ENCODE measurements at places on chromosomes 2 and 18.

- DNase-seq: no peak
- no peak overlapping the region for H3K27ac ChIP-seq
- H3K4me1 ChIP-seq: no peaks in the 10 kb centered on the region
Measured at GRCh38 chr2:224850081-224850480, 133.9 kb upstream of the CCDC195 start.

GRCh38 chr18:58558471-58558870, 70.4 kb downstream of the ALPK2 start:
- H3K36me3 ChIP-seq: peaks cover 52% of the 10 kb centered on the region
- peaks cover 4% of the 10 kb centered on the region for H3K4me1 ChIP-seq
- no peak for DNase-seq
- no peaks in the 10 kb centered on the region for H3K27me3 ChIP-seq
- H3K4me3 ChIP-seq: no peak overlapping the region

DNA sequence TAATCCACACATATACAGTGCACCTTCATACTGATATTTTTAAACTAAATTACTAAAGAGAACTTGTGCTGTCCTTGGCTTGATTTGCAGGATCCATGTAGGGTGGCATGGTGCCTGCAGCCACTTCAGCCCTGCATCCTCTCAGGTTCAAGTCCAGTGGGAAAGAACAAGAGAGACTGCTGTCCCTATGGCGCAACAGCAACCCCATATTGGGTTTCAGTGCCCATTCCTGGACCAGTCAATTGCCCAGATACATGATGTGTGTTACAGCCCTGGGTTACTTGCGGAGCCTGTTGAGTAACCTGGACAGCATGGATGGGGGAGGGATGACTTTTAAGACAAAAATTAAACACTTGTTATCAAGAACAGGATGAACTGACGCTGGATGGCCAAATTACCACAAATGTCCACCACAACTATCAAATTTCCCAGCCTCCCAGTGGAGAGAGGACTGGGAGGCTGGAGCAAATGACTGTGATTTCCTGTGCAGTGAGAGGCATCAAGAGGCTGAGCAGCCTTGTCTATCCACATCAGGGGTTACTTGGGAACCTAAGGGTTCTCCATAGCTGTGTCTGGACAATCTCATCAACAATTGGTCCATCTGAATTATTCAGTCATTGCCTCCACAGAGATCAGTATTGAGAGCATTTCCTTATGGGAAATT, 162.0 kb downstream of the CAPN13 start:
- peaks cover 10% of the 10 kb centered on the region for H3K36me3 ChIP-seq
- H3K4me3 ChIP-seq: no peak overlapping the region
- no peak for DNase-seq

DNA sequence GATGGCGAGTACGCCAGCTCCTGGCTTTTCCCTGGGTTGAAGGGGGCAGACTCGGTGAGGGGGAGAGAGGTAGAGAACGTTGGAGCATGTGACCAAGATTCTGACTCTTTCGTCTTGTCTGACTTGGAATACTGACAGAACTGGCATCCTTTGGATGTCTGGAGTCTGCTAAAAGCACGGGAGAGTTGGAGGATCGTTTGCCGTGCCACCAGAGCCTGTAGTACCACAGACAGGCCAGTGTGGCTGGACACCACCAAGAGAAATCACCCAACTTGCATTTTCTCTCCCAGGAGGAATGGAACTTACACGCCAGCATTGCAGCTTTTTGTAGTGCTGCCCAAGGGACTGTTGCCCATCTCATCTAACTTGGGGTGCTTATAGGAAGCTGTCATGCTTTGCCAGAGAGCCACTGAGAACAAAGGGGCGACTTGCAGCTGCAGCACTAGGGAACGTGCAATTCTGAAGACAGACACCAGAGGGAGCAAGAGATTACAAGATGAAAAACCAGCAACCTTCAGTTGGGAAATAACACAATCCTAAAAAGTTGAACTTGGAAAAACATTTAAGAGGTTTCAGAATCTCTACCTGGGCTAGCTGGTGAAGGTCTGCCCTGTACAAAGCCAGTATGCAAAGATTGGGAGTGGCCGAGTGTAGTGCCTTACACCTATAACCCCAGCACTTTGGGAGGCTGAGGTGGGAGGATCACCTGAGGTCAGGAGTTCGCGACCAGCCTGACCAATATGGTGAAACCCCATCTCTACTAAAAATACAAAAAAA, 24.1 kb downstream of the PSMG2 start:
- H3K27me3 ChIP-seq: no peaks in the 10 kb centered on the region
- no peak overlapping the region for H3K27ac ChIP-seq
- H3K4me3 ChIP-seq: no peak overlapping the region
- H3K4me1 ChIP-seq: peaks cover 26% of the 10 kb centered on the region
- peaks cover 43% of the 10 kb centered on the region for H3K36me3 ChIP-seq
- DNase-seq: peak; percentile 76

DNA sequence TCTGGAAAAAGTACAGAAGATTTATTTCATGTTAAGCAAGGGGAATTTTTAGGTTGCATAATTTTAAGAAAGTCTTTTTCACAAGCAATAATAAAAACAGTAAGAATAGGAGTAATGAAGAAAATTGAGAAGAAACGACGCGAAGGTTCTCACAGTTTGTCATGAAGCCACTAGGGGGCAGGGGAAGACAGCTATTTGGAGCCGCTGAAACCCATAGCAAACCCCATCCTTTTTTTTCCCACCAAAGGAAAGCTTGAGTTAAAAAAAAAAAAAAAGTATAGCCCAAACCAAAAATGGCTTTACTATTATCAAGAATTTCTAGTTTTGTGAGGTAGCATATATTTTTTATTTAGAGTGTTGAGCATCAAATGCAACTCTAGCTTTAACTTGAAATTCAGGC, 300.9 kb downstream of the PHLPP1 start:
- H3K4me1 ChIP-seq: no peaks in the 10 kb centered on the region
- H3K27ac ChIP-seq: no peak overlapping the region
- peaks cover 3% of the 10 kb centered on the region for H3K27me3 ChIP-seq
- no peak overlapping the region for H3K4me3 ChIP-seq
- H3K36me3 ChIP-seq: no peaks in the 10 kb centered on the region
- DNase-seq: peak; percentile 37

GRCh38 chr2:19114754-19115231, 243.6 kb downstream of the OSR1 start:
- H3K4me3 ChIP-seq: no peak overlapping the region
- no peak for DNase-seq
- 0 out of 2 replicates have a peak, but pooled peaks cover 4% of the 10 kb centered on the region for H3K4me1 ChIP-seq
- H3K27me3 ChIP-seq: no peaks in the 10 kb centered on the region
- H3K27ac ChIP-seq: no peak overlapping the region

GRCh38 chr2:8306530-8307351, 375.1 kb upstream of the ID2 start:
- H3K4me1 ChIP-seq: peaks cover 34% of the 10 kb centered on the region
- DNase-seq: peak; percentile 85
- no peak overlapping the region for H3K4me3 ChIP-seq
- H3K27ac ChIP-seq: peak overlapping the region; percentile 23

DNA sequence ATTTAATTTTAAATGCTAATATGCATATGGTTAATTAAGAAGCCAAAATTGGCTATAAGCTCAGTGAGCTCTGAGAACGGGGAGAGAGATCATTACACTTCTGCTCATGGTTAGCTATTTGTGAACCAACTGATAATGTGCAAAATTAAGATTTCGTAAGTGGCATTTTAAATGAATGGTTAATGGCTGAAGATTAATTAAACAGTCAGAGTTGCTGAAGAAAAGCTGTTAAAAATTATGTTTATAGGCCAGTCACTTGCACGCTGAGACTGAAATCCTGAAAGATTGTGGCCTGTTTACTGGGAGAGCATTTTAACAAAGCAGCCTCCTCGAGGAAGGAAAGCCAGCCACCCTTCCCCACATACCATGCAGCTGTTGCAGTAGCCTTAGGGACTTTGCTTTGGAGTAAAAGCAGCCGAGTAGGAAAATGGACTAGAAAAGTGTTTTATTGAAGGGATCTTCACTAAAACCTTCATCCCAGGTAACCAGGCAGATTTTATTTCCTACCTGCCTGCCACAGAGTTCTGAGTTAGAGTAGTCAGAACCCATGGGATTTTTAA, 218.8 kb upstream of the NRP2 start:
- H3K27me3 ChIP-seq: no peaks in the 10 kb centered on the region
- peaks cover 32% of the 10 kb centered on the region for H3K4me1 ChIP-seq
- peak overlapping the region; percentile 28 for H3K27ac ChIP-seq
- no peaks in the 10 kb centered on the region for H3K36me3 ChIP-seq

- H3K27ac ChIP-seq: no peak overlapping the region
- H3K27me3 ChIP-seq: peaks cover 10% of the 10 kb centered on the region
- no peaks in the 10 kb centered on the region for H3K36me3 ChIP-seq
- H3K4me1 ChIP-seq: no peaks in the 10 kb centered on the region
- H3K4me3 ChIP-seq: no peak overlapping the region
Measured at GRCh38 chr18:57533006-57533867, 53.3 kb downstream of the FECH start.

GRCh38 chr2:159090514-159091201, 122.2 kb downstream of the TANC1 start:
- no peak overlapping the region for H3K4me3 ChIP-seq
- DNase-seq: no peak
- no peaks in the 10 kb centered on the region for H3K27me3 ChIP-seq
- no peaks in the 10 kb centered on the region for H3K36me3 ChIP-seq

DNA sequence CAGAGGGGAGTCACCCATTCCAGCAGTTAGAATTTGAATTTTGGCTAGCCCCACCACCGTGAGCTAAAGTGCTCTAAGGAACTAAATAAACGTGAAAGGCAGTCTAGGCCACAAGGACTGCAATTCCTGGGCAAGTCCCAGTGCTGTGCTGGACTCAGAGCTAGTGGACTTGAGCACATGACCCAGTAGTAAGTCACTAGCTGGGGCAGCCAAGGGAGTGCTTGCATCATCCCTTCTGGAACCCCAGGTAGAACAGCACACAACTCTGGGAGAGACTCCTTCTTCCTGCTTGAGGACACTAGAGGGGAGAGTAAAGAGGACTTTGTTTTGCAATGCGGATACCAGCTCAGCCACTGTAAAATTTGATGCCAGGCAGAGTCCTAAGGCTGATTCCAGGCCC, 672.2 kb downstream of the CPS1 start:
- H3K27ac ChIP-seq: no peak overlapping the region
- H3K4me3 ChIP-seq: no peak overlapping the region
- H3K27me3 ChIP-seq: no peaks in the 10 kb centered on the region

- no peak for DNase-seq
- H3K27ac ChIP-seq: no peak overlapping the region
- H3K4me1 ChIP-seq: peaks cover 5% of the 10 kb centered on the region
- H3K4me3 ChIP-seq: no peak overlapping the region
- H3K27me3 ChIP-seq: no peaks in the 10 kb centered on the region
Measured at GRCh38 chr2:132424526-132425121, 8.0 kb downstream of the GPR39 start.

DNA sequence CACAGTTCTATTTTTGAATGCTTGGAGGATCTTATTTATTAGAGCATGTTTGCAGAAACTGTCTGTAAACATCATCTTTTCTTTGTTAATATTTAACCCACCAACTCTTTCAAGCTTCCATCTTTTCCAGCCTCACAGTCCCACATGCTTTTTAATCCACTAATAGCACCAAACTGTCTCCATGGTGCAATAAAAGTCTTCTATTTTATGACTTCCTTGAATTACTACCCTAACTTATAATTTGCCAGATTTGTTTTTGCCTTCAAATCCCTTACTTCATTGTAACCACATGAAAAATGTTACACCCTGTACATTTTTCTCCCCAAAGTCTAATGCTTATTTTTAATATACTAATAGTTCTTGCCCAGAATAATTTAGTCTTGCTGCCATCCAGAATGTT, 792.6 kb downstream of the PLCL1 start:
- peaks cover 3% of the 10 kb centered on the region for H3K27me3 ChIP-seq
- H3K4me1 ChIP-seq: no peaks in the 10 kb centered on the region

DNA sequence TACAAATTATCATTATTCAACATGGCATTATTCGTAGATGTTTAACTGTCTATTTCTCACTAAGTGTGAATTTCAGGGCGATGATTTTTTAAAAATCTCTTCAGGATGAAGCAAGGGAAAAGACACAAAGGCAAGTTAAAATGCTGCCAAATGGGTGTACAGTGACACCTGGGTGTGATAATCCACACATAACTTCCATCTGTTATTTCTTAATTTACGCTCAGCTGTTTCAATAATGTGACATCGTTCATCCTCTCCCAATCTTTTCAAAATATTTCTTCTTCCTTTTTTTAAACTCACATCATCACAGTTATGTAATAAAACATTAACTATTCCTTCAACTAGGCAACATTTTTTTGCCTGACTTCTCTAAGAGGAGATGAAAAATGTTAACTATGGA, 10.6 kb downstream of the PDE1A start:
- H3K4me1 ChIP-seq: no peaks in the 10 kb centered on the region
- H3K4me3 ChIP-seq: no peak overlapping the region
- H3K36me3 ChIP-seq: no peaks in the 10 kb centered on the region
- DNase-seq: no peak
- H3K27ac ChIP-seq: no peak overlapping the region

DNA sequence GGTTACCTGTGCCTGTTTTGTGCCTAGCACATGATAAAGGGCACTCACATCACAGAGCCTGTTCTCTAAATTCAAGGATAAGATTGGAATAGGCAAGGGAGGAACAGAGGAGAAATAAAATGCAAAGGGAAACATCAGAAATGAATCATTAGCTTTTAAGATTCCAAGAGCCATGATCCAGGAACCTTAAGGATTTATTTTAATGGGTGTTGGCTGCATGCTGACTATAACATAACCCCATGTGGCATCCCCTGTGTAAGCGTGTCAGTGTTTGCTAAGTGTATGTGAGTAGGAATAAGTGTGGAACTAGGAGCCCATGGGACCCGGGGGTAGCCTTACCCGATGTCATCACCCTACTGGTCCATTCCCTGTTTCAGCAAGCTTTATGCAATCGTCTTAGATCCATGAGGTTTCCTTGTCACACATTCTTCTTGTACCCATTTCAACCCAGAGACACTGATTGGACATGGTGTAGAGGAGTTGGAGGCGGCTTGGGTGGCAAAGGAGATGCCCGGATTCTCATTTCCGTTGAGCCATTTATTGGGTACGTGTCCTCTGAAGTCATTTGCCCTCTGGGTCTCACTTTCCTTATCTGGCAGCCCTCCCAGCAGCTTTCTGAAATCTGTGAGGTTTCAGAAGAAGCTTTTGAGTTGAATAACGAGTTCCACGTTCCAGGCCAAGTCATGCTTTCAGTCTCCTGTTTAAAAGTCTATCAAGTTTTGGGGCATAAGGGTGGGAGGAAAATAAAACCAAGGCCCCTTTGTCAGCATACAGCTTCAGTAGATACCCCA, 117.0 kb downstream of the MGAT5 start:
- no peak for DNase-seq
- no peak overlapping the region for H3K27ac ChIP-seq
- 0 out of 2 replicates have a peak, but pooled peaks cover 3% of the 10 kb centered on the region for H3K27me3 ChIP-seq
- H3K36me3 ChIP-seq: no peaks in the 10 kb centered on the region
- H3K4me1 ChIP-seq: peaks cover 8% of the 10 kb centered on the region
- H3K4me3 ChIP-seq: no peak overlapping the region

DNA sequence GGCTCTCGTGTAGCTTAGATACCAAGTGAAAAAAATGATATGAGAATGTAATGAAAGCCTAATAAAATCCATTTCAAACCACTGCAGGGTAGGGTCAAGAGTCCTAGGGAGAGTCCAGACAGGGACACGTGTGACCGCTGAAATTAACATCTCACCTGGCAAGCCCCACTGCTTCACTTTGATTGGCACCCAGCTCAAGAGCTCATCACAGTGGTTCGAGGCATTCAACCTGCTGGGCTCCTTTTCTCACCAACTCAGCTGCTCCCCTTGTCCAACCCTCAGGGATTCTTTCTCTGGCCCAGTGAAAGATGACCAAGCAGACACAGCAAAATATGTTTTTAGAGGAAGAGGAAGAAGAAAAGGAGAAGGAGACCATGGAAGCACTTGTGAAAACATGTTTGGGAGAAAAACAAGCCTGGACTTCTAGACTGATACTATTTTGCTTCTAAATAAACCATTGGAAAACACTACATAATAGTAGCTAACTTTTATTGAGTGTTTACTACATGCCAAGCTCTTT, 49.2 kb upstream of the CREB1 start:
- no peaks in the 10 kb centered on the region for H3K27me3 ChIP-seq
- no peak for DNase-seq
- H3K27ac ChIP-seq: no peak overlapping the region
- H3K4me3 ChIP-seq: no peak overlapping the region

Measured in SJSA1 (cell line).